ENCODE measurements at places on chromosomes 11 and 22.

GRCh38 chr11:117604336-117604995, 192.6 kb downstream of the DSCAML1 start:
- no peak for DNase-seq

DNA sequence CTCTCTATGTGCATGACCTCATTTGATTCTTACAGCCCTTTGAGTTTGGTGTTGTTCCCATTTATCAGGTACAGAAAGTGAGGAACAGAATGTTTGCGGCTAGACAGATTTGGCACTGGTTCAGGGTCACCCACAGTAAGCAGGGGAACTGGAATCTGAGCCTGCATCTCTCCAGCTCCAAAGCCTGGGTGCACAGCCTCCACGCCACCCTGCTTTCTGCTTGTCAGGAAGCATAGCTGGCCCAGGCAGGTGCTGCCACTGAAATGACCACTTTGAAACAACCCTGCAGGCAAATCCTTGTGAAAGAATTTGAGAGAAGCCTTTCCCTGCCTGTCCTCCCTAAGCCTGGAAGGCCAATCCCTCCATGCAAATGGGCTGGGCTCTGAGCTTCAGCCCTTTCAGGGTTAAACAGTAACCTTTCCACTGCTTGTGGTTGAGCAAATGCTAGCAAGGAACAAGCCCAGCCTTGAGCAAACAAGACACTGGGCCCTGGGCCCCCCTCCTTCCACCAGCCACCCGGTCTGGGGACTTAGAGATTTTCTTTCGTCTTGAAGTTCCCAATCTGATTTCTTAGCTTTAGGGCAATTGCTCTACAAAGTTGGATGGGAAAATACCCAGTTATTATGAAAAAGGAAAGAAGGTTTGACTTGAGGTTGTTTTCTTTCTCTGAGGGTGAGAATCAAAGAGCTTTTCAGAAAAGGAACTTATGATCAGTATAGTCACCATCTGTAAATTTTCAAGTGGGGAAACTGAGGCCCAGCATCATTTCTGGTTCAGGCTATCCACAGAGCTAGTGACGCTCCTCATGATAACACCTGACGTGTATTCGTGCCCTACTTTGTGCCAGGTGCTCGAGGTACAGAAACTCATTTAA, 19.4 kb downstream of the EHF start:
- no peak for DNase-seq

GRCh38 chr11:113494021-113494420, 18.8 kb upstream of the DRD2 start:
- DNase-seq: no peak

DNA sequence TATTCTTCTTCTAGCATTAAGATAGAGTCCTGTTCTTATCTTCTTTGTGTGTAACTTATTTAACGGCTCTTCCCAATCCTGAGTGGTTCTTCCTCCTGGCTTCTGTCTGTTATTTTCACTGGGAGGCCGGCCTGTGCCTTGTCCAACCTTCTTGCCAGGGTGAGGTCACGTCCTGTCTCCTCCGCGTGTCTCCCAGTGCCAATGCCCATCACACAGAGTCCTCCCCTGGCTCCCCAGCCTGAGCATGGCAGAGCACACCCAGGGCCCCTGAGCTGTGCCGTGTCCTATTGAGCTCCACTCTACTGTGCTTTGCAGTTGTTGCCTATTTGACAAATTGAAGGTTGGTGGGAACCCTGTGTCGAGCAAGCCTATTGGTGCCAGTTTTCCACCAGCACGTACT, 487.3 kb downstream of the BRD1 start:
- DNase-seq: no peak

DNA sequence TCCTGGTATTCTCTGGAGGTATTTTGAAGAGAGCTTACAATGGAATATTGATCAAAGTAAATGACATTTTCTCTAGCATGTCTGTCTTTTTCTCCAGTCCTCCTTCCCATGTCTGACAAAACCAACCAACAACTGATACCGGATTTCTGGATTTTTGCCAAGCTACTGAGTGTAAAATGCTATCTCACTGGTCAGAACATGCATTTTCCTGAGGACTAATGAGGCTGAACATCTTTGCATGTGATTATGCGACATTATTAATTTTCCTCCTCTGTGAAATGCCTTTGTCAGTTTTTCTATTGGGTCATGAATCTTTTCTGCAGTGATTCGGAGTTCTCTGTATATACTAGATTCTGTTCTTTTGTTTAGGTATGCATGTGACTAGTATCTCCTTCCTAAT, 51.4 kb downstream of the CDON start:
- no peak for DNase-seq

DNA sequence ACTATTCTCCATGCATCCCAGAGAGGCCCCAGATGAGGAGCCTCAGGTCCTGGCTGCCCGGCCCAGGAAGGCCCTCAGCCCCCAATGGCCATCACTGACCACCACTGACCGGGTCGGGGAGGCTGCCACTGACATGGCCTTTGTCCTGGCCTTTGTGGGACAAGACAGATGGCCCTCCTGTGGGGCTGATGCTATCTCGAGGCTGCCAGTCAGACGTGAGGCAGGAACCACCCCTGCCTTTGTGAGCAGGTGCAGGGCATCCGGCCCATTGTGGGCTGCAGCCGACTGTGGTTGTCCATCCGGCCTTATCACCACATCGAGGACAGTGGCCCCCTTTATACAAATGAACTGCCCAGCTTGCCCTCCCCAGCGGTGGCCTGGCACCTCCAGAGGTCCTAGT, 5.5 kb downstream of the GP1BB start:
- no peak for DNase-seq

DNA sequence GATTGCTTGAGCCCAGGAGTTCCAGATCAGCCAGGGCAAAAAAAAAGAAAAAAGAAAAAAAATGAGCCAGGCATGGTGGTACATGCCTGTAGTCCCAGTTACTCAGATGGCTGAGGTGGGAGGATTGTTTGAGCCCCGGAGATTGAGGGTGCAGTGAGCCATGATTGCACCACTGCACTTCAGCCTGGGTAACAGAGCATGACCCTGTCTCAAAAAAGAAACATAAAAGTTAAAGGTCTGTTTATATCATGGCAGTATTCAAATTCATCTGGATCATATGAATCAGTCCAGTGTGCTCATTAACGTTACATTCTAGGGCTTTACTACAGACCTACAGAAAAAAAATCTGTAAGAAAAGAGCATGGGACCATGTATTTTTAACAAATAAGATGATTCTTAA, 13.9 kb downstream of the HSD17B12 start:
- no peak for DNase-seq

- no peak for DNase-seq
These were observed 20.9 kb upstream of the BAIAP2L2 start for GRCh38 chr22:38131399-38131798.

GRCh38 chr11:32154275-32154674, 63.4 kb downstream of the RCN1 start:
- no peak for DNase-seq

- no peak for DNase-seq
These were observed 269.7 kb downstream of the DYNC2H1 start for GRCh38 chr11:103378931-103379330.

DNA sequence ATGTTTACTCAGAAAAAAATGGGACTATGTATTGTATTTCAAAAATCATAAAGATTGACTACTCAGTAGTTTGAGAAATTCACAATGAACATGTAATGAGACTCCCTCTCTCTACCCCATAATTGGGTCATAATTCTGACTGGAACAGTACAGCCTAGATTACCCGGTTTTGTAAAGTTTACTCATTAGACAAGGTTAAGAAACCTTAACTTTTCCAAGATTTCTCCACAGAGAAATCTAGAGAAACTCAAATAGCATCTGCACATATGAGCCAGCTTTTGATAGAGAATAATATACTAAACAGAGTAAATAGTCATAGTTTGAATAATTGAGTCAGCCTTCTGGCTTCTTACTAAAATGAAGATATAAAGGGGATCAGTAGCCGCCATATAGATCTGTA, 331.1 kb upstream of the MPPED2 start:
- DNase-seq: no peak

DNA sequence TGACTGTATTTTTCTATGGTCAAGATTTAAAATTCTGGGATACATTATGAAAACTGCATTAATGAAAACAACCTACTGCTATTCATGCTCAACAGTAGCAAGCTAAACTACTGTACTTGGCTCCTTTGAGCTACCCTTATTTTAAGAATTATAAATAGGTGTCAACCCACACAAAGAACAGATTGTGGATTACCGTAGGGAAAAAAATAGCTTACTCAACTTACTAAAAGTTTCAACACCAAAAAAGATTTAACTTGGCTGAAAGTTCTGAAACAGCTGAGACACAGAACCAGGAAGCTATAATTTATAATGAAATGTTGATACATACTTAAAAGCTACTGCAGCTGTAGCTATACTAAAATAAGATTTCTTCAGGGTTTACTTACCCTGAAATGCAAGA, 10.1 kb downstream of the LIN7C start:
- no peak for DNase-seq

- no peak for DNase-seq
These were observed 19.5 kb upstream of the RASSF10 start for GRCh38 chr11:12989428-12990161.

DNA sequence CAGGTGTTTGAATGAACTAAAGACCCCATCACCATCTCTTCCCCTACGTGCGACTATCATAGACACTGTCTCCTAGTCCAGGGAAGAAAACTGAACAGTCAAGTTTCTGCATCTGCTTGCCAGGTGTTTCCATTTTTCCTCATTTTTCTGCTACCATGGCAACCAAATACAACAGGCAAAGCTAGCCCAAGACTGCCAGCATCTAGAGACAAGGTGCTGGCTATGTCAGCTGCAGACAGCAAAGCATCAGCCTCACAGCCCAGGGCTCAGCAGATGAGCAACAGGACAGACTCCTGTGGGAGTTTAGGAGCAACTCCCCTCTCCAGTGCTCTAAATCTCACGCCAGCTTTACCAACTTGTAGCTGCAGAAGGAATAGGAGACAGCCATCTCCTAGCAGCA, 124.3 kb downstream of the C11orf58 start:
- DNase-seq: no peak

DNA sequence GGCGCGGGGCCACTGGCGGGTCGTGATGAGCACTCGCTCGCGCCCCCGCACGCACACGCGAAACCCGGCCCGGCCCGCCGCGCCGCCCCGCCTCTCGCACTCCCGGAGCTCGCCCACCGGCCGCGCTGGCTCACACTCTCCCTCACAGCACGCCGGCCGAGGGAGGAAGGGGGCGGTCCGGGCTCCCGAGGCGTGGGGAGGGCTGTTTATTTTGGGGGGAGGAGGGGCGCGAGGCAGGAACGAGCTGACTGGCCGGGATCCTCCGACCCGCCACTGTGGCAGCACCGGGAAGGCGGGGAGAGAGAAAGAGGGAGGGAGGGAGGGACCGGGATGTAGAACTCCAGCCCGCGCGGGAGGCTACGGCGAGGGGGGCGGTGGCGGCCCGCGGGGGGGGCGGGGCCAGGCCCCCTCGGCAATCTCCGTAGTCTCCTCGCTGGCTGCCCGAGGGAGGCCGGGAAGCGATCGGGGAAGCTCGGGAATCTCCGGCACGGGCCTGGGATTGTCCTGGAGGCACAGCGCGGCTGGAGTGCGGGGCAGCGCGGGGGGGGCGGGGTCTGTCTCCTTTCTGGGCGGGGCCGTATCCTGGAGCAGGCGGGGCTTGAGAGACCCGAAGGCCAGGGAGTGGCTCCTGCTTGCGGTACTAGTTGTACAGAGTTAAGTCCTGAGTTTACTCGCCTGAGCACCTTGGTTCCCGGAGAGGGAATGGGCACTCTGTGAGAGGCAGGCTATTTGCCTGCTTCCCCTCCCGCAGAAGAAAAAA, at the start of gene RBFOX2:
TSS of gene RBFOX2 (minus strand) at position 179 of the 760 bp plus-strand sequence. CDS start 399 bp downstream, outside the sequence.
- DNase-seq: peak; percentile 98

GRCh38 chr11:8732748-8733241, 50.2 kb downstream of the RPL27A start:
- DNase-seq: peak; percentile 40

DNA sequence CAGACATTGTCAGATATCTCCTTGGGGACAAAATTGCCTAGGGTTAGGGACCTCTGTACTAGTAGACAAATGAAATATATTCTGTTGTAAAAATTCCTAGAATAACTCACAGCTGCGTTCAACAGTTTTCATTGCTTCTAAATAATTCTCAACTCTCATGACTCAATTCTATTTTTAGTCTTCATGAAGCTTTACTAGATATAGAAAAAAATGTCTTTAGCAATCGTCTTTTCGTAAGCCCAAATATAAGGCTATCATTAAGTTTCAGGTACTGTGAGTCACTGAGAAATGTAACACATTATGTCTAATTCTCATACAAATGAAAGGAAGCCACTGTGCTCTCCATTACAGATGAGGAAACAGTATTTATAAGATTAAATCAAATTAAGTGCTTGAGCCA, 6.4 kb downstream of the MMP12 start:
- no peak for DNase-seq

DNA sequence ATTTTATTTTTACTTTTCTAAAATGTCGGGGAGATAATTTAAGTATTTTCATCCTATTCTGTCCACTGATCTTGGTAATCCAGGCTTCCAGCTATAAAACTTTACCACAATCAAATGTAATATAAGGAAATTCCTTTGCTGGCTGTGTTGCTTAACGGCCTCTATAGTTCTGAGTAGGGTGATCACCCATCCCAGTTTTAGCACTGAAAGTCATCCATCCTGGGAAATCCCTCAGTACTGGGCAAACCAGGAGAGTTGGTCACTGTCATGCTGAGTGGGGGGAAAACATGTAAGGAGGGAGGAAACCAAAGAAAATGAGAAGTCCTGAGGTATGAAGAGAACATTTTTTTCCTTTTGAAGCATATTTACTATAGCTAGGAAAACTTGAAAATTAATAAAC, 12.8 kb upstream of the BACE1-AS start:
- no peak for DNase-seq

DNA sequence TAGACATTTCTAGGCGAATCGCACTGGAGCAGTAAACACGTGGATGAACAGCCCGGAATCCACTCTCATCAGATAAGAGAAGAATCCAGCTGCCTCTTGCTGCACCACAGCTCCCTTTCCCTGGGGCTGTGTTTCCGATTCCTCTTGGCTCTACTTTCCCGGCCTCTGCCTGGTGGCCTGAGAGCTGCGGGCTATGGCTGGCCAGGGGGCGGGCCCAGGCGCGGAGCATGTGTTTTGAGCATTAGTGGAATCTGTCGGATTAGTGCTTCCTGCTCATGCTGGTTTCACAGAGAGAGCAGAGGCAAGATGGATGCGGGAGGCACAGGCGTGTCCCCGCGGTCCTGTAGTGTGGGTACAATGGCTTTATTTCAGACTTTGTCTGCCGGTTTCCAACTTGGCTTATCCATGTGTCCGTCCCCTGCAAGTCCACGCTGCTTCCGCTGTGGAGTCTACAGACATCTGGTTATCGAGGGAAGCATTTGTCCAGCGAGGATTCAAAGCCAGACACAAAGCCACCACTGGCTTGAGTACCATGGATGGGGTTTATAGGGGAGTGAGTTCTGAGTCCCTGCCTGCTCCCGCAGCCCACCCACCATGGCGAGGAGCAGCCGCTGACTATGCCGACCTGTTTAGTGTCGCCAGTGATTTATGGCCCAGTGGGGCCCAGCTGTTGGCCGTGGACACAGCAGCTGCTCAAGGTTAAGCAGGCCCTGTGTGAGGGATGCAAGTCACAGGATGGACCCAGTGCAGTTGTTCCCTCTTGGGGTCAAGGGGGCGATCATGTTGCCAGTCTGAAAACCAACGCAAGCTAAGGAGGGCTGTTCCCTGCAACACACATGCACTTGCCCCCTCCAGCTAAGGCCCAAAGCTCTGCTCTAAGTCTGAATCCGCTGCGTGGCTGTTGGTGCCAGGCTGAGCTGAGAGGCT, 43.3 kb upstream of the EP300 start:
- peak; percentile 80 for DNase-seq

All from testis (tissue), 5 donors.